ENCODE measurements at places on chromosomes 7 and 10.

DNA sequence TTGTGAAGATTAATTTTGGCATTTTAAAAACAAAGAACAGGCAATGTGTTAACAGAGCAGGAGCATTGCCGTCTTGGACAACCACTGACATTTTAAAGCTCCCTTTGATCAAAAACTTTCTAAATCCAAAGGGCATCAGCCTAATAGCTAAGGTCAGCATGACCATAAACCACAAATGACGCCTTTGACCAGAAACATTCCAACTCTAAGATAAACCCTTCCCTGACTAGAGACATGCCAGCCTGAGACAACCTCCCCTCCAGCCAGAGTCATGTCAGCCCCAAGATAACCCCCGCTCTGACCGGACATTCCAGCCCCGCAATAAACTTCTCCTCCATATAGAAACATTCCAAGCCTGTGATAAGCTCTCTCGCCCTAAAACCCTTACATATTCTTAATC lies 949.4 kb upstream of the POT1 start:
- no peak for DNase-seq

- DNase-seq, result no peak
These were observed 10.8 kb downstream of the POLL start for GRCh38 chr10:101577121-101577871.

- no peak for DNase-seq
These were observed 81.1 kb downstream of the ZMIZ1 start for GRCh38 chr10:79149662-79150443.

DNA sequence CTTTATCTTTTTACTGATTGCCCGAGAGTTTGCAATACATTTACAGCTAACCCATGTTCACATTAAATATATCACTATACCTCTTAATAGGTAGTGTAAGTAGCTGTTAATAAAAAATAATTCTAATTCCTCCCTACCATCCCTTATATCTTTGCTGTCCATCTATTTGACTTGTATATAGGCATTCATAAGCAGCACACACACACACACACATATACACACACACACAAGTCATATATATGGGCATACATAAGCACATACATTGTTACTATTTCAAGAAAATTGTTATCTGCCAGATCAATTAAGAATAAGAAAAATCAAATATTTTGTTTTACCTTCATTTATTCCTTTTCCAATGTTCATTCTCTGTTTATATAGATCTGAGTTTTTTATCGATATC lies 176.4 kb downstream of the PPP1R3A start:
- no peak for DNase-seq
